ENCODE measurements at places on chromosomes 13 and 19.

- DNase-seq: no peak
Observed at GRCh38 chr19:51010066-51010795, 8.8 kb upstream of the KLK8 start.

DNA sequence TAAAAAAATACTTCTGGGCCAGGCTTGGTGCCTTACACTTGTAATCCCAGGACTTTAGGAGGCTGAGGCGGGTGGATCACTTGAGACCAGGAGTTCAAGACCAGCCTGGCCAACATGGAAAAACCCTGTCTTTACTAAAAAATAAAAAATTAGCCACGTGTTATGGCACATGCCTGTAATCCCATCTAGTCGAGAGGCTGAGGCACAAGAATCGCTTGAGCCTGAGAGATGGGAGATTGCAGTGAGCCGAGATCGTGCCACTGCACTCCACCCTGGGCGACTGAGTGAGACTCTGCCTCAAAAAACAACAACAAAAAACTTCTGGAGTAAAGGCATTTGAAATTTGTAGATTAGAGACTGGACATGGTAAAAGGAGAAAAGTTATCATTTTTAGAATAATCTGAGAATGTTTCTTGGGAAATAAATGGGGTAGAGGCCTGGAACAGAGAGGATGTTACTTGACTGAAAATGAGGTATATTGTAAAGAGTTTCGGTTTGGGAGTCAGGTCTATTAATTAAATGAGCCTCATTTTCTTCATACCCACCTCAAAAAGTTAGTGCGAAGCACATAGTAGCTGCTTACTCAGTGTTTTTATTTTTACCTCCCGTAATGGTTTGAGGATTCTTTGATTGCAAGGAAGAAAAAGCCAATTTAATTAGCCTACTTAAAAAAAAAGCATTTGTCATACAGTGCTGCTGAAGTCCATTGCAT is 2.6 kb downstream of the AKAP11 start:
- no peak for DNase-seq

DNA sequence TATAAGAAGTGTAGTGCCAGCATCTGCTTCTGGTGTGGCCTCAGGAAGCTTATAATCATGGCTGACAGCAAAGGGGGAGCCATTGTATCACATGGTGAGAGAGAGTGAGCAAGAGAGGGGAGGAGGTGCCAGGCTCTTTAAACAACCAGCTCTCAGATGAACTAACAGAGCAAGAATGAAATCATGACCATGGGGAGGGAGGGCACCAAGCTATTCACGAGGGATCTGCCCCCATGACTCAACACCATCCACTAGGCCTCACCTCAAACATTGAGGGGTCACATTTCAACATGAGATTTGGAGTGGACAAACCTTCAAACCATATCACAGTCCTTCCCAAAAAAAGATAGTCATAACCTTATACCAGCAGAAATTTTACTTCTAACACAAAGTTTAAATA is 174.0 kb downstream of the GPC5 start:
- no peak for DNase-seq

DNA sequence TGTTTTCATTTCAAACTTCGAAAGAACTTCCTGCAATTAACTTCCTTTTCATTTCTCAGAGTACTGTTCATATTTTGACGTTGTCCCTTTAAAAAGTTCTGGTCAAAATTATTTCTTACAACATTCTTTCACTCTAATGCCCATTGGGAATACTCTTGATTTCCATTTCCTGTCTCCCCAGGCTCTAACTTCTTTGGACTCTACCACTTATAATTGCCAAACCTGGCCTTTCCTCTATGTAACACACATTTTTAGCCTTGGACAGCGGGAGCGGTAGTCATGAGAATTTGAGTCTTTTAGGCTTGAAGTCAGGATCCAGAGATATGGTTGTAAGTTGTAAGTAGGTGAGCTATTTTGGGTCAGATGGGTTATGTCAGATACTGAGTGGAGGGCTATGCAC is 163.5 kb upstream of the SPRY2 start:
- DNase-seq: no peak

GRCh38 chr13:111382411-111382810 is 62.0 kb downstream of the TEX29 start:
- DNase-seq: no peak

- DNase-seq: no peak
Observed at GRCh38 chr19:12828494-12828893, 5.9 kb downstream of the RTBDN start.

GRCh38 chr13:110258876-110259631 is 47.9 kb downstream of the COL4A1 start:
- no peak for DNase-seq

GRCh38 chr13:77351315-77351714 is 24.4 kb upstream of the MYCBP2 start:
- no peak for DNase-seq

DNA sequence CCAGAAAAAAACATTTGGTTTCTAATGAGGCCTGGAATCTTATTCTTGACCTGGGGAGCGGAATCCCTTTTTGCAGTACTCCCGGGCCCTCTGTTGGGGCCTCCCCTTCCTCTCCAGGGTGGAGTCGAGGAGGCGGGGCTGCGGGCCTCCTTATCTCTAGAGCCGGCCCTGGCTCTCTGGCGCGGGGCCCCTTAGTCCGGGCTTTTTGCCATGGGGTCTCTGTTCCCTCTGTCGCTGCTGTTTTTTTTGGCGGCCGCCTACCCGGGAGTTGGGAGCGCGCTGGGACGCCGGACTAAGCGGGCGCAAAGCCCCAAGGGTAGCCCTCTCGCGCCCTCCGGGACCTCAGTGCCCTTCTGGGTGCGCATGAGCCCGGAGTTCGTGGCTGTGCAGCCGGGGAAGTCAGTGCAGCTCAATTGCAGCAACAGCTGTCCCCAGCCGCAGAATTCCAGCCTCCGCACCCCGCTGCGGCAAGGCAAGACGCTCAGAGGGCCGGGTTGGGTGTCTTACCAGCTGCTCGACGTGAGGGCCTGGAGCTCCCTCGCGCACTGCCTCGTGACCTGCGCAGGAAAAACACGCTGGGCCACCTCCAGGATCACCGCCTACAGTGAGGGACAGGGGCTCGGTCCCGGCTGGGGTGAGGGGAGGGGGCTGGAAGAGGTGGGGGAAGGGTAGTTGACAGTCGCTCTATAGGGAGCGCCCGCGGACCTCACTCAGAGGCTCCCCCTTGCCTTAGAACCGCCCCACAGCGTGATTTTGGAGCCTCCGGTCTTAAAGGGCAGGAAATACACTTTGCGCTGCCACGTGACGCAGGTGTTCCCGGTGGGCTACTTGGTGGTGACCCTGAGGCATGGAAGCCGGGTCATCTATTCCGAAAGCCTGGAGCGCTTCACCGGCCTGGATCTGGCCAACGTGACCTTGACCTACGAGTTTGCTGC is at the start of gene ICAM4:
ICAM4 (plus strand) TSS at position 153 of the 935 bp plus-strand sequence; CDS start at position 211, 58 bp downstream.
- DNase-seq: no peak

- DNase-seq: no peak
Observed at GRCh38 chr19:51148580-51148979, 6.5 kb downstream of the SIGLEC7 start.

- DNase-seq: no peak
Observed at GRCh38 chr13:34349091-34349722, 531.3 kb downstream of the RFC3 start.

DNA sequence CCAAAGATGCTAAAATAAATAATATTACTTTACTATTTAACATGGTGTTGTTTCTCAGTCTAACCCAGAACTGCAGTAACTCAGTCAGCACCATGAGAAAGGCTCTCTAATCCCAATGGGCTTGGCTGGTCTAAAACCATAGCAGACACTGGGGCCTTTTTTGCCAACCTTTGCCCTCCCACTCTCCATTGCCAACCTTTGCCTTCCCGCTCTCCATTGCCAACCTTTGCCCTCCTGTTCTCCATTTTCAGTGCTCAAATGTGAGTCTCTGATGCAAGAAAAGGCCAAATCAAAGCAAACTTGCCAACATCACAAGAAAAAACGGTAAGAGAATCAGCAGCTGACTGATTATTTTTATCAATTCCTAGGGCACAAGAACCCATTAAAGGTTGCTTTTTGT is 1681.2 kb downstream of the SLITRK5 start:
- DNase-seq: no peak
